ENCODE measurements at places on chromosomes 4 and X.

- DNase-seq, result no peak
These were observed 70.5 kb upstream of the CBLL2 start for GRCh38 chrX:22202251-22202650.

- no peak for DNase-seq
These were observed 690.6 kb downstream of the DMD start for GRCh38 chrX:32520789-32521188.

DNA sequence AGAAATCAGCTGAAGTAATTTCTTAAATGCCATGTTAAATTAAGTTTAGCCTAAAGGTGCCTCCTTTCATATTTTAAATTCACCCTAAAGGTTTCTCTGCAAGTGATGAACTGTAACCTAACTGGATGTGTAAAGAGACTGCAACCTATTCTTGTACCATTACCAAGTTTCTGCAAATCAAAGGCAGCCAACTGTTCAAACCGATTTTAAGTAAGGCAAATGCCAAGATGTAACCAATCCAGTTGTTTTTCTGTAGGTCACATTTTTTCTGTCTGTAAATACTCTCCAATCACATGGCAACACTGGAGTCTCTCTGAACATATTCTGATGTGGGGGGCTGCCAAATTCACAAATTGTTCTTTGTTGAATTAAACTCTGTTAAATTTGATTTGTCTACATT, 42.4 kb upstream of the FGF2 start:
- DNase-seq, result no peak

- DNase-seq, result no peak
These were observed 122.5 kb upstream of the TRIM2 start for GRCh38 chr4:153081693-153082092.

DNA sequence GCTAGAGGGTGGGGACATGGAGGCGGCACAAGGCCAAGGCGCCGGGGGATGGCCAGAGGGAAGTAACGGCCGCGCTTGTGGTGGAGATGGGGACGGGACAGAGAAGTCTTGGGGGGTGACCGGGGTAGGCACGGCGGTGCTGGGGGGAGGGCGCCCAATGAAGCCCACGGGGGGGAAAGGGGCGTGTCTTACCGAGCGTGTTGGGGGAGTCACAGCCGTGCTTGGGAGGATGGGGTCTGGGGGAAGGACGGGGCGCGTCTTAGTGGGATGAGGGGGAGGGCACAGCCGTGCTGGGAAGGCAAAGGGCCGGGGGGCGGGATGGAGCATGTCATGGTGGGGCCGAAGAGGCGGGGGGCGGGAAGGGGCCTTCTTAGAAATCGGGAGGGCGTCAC, 952 bp downstream of the ARSD start:
- no peak for DNase-seq

- no peak for DNase-seq
These were observed 167.4 kb downstream of the HS3ST1 start for GRCh38 chr4:11261066-11261850.

DNA sequence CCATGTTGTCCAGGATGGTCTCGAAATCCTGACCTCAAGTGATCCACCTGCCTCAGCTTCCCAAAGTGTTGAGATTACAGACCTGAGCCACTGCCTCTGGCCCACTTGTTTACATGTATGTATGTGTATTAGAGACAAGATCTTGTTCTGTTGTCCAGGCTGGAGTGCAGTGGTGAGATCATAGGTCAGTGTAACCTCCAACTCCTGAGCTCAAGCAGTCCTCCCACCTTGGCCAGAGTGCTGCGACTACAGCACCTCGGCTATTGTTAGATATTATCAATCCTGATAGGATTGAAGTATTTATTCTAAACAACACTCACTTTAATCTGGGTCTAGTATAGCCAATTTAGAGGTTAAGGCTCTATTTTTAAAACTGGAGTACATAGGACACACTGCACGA, 36.0 kb downstream of the PAGE1 start:
- no peak for DNase-seq

GRCh38 chr4:52750819-52751486, at the start of gene ERVMER34-1:
Gene ERVMER34-1, minus strand, starts transcription at chr4:52751425. Its CDS starts 5,905 bp downstream, at chr4:52745520.
- DNase-seq, result no peak

GRCh38 chr4:176425035-176425434, 105.3 kb downstream of the SPCS3 start:
- no peak for DNase-seq

DNA sequence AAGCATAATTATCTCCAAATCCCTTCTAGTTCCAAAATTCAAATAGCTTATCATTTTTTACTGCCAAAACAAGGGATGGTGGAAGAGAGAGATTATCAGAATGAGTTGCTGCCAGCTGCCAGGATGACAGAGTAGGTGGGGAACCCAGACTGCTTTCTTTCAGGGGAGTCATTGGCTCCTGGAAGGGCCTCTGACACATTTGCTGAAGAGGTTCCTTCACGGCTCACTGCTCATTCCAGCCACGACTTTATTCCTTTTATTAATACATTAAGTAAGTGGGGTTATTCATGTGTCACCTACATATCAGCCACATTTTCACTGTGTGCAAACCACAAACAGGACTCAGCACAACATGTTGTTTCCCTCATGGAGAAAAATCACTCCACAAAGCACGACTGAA, 12.7 kb upstream of the SMIM43 start:
- DNase-seq, result no peak

- DNase-seq, result no peak
These were observed 129.7 kb downstream of the TMEM164 start for GRCh38 chrX:110132450-110133114.

GRCh38 chr4:163595580-163595979, 101.1 kb downstream of the TMA16 start:
- no peak for DNase-seq

- DNase-seq, result no peak
These were observed 195.2 kb upstream of the STK26 start for GRCh38 chrX:131827935-131828334.

DNA sequence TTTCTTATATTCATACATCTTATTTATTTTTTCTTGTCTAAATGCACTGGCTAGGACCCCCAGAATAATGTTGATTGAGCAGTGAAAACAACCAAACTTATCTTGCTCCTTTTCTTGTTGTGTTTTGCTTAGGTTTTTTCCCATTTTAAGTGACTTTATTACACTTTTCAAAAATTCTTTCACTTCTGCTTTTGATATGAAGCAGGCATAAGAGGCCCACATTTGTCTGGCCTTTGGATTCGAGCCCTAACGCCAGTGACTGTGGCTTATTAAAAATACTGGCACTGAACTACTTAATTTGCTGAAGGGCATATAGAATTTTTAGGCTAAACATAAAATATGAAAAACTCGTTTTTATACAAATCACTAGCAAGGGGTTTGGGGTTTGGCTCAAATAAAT, 197.0 kb downstream of the ASB9 start:
- DNase-seq, result no peak

GRCh38 chr4:5141802-5142201, 90.5 kb downstream of the STK32B start:
- DNase-seq, result no peak

DNA sequence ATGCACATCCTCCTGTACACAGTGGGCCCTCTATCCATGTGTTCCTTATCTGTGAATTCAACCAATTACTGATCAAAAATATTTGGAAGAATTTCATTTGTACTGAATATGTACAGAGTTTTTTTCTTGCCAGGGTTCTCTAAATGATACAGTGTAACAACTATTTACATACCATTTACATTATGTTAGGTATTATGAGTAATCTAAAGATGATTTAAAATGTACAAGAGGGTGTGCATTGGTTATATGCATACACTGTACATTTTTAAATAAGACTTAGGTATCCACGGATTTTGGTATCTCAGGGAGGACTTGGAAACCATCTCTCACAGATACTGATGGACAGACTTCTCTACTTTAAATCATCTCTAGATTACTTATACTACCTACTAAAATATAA, 1333.9 kb downstream of the PCDH18 start:
- DNase-seq, result no peak

DNA sequence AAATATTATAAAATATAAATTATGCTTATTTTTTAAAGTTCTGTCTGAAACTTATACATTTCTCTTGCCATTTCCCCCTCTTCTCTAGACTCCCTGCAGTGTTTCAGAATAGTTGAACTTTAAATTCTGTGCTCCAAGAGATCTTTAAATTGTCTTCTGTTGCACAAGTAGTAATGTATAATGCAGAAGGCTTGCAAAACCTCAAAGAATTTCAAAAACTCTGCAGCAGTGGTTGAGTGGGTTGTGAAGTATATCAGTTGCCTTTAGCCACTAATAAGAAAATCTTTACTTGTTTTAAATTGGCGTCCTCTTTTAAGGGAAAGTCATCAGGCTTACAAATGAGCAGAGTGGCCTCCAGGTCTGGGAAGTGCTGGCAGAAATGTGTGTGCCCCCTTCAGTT, 1153.3 kb upstream of the PABPC4L start:
- DNase-seq, result no peak

DNA sequence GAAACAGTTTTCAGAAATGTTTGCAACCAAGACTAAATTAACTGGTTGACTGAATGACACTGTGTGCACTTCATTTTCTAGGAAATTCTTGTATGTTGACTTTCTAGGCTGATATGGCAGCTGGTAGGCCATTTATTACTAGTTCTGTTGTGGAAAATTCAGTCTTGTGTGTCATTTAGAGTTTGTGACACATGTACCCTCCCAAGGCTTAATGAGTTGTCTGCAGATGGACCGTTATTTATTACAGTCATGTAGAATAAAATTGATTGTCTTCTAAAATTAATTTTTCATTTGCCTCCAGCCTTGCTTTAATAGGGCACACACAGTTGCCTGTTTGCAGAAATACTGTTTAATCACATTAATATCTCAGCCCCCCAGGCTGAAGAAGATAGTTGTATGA, 30.7 kb downstream of the DACH2 start:
- no peak for DNase-seq

GRCh38 chr4:157221895-157222770, 1.6 kb downstream of the GRIA2 start:
- no peak for DNase-seq

- DNase-seq, result no peak
These were observed 804.3 kb downstream of the FSTL5 start for GRCh38 chr4:161359491-161359890.

- DNase-seq, result no peak
These were observed 51.2 kb downstream of the OR13H1 start for GRCh38 chrX:131595120-131595519.

GRCh38 chrX:307261-308111, 11.1 kb downstream of the GTPBP6 start:
- DNase-seq, result no peak

- no peak for DNase-seq
These were observed 158.9 kb upstream of the MAD2L1 start for GRCh38 chr4:120225527-120225926.

DNA sequence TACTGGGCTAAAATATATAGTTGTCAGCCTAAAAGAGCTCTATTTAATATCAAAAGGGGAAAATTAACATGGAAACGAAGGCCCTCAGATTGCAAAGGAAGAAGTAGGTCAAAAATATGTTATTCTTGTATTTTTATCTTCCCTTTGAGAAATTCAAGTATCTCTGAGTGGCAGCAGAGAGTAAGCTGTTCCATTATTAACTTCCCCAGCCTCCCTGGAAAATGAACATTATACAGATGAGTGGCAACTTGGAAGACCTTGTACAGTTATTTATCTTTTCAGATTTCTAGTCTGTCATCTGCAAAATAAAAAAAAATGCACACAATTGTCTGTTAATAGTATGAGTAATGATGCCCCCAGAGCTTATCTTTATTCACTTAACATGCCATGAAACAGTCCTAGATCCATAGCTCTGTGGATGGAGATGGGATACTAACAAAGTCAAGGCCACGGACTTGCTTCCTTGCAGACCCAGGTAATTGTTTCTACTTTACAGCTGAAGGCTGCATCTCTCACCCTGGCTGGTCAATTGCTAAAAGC, 93.0 kb downstream of the CORIN start:
- DNase-seq, result no peak

GRCh38 chr4:108053251-108053711, 63.6 kb downstream of the HADH start:
- no peak for DNase-seq

DNA sequence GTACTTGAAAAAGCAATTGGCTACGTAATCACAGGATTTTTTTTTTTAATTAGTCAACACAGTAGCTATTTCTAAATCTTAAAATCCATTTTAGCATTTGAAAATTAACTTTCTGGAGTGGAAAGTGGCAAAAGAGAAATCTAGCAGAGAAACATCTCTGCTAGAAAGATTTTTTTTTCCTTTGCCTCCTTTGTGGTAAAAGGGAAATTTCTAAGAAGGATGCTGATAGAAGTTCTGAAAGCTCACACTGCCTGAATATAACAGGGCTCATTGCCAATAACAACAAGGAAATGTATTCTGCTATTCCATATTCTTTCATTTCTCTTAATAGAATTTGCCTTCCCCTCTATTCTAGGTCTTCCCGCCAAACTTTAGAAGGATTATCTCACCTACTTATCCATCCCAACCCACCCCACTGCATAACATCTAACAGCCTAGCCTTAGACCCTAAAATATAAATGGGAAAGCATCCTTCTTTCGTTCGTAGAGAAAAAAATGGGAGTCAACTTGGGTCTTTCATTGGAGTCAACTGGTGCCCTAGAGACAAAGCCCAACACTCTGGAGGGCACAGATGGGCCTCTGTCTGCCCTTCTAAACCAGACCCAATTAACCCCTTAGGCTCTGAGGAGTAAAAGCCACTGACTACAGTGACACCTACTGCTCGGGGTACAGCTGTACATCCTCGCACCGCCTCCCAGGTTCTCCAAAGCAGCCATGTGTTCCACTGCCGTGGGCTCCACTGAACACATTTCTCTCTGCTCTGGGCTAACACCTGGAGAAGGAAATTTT, 103.9 kb downstream of the MAML3 start:
- no peak for DNase-seq

DNA sequence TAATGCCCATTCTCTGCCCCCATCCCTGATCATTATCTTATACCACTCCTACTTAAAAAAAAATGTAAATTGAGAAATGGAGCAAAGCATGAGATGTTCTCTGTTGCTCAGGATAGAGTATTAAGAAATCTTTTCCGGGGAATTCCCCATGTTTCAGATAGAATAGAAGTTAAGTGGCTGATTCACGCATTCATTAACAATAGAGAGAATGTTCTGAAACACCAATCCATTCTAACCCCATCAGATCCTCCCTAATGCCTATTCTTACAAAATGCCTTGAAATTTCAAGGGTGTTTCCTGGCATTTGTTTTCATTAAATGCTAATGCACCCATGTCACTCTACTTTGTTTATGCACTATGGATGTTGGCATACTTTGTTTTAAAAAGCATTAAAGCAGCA, 101.1 kb downstream of the AREG start:
- DNase-seq, result no peak

DNA sequence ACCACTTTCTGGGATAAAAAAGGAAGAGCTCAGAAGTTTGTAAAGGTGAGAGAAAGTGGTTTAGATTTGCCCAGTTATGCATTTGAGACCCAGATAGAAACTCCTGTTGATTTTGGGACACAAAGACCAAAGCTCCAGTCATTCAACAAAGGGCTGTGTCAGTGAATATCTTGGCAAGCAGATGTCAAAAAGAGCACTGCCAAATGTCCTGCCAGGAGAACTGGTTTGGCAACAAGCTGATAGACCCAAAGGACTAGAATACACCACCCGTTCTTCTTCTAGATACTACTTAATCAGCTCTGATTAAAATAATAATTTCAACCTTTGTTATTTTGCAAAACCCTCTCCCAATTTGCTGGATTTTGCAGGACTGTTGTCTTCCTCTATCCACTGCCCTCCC, 121.4 kb downstream of the NHS start:
- DNase-seq, result no peak

- DNase-seq, result no peak
These were observed 4.5 kb upstream of the APELA start for GRCh38 chr4:164872481-164872880.

GRCh38 chrX:130636277-130636676, 234.5 kb downstream of the RBMX2 start:
- no peak for DNase-seq

GRCh38 chr4:176492646-176493302, 173.0 kb downstream of the SPCS3 start:
- no peak for DNase-seq

Data from stimulated activated CD8-positive, alpha-beta memory T cell treated with anti-CD3 and anti-CD28 coated beads, Interleukin-7, amount 100 ng/mL, for 1 hour (primary cell).